ENCODE measurements at places on chromosomes 6 and 20.

- no peak for DNase-seq
Observed at GRCh38 chr6:112049996-112050395, 3.9 kb upstream of the CCN6 start.

GRCh38 chr6:140051521-140052512 lies 677.4 kb upstream of the CITED2 start:
- DNase-seq = no peak

DNA sequence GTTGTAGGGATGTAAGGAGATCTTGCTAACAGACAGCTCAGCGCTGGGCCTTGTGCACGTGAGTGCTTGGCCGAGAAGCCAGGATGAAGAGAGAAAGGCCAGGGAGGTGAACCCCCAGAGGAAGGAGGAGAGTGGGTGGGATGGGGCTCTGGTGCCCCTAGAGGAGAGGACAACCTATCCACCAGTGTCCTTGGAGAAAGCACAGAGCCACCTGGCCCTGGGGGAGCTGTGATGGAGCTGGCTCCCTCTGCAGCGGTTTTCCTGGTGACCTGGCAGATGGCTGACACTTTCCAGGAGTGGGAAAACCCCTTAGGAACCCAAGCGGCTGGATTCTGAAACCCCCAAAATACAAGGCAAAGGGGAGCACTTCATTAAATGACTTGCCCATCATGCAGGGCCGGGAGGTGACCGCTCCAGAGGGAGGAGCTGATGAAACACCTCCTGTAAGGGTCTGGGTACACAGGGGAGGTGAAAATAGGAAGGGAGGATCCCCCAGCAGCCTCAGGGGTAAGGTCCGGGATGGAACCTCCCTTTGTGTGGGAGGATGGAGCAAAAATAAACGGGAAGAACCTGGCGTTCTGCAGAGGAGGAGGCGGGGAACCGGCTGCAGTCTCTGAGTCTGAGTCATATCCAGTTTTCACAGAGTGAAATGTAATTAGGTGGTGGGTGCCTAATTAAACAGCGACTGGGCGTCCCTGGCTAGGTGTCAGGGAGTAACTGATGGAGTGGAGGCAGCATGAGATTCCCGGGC lies 80.4 kb downstream of the SULF2 start:
- no peak for DNase-seq

DNA sequence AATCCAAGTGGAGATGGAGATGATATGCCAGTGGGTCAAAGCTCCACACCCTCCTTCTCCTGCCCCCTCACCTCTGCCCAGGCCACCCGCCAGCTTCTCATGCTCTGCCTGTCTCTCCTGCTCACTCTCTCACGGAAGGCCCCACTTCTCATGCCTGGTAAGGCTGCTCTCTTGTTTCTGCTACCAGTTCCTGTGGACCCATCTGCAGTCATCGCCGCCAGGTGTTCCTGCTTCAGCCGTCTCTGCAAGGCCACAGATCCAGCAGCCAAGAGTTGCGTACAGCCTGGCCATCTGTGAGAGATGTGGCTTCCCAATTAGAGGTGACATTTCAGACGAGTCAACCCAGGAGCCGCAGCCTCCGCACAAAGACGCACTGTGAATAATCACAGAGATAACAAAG lies 40.8 kb upstream of the NXT1 start:
- DNase-seq = no peak

GRCh38 chr20:62370115-62370806 lies 3.1 kb upstream of the LAMA5 start:
- DNase-seq = no peak

All from stimulated activated CD4-positive, alpha-beta T cell treated with anti-CD3 and anti-CD28 coated beads, TNF-alpha, amount 100 ng/mL, for 1 hour (primary cell).